Pericardium fibroblast (primary cell): ENCODE measurements at places on chromosomes 11 and 22. TPM values are rescaled to one million over a fixed set of nuclear protein-coding genes. Genes with fewer than 3 reads are reported as not detected.

Gene CSTF3
- total RNA-seq, result 11.7 and 17.3 TPM in 2 replicates

Gene USP2
- total RNA-seq, result 0.58 TPM in 1 of 2 replicates, not detected in the other

Gene CBLIF
- total RNA-seq, result not detected in 2 replicates

Gene GVQW3
- 0.17 and 0.47 TPM in 2 replicates for total RNA-seq

Gene BRSK2
- 0.09 and 1.6 TPM in 2 replicates for total RNA-seq

Gene BIK
- total RNA-seq, result not detected in 2 replicates

Gene GLYATL1
- total RNA-seq, result under 0.01 TPM in 1 of 2 replicates, not detected in the other

Gene SLC5A12
- not detected in 2 replicates for total RNA-seq

Gene MYO7A
- total RNA-seq, result 0.23 and 0.51 TPM in 2 replicates

Gene HBG2
- total RNA-seq, result not detected in 2 replicates

Gene C1QTNF5
- total RNA-seq, result 42.8 and 52.9 TPM in 2 replicates

Gene DEFB131B
- total RNA-seq, result not detected in 2 replicates

Gene BDNF
- 0.34 and 4.1 TPM in 2 replicates for total RNA-seq

Gene CSRP3
- not detected in 2 replicates for total RNA-seq

Gene C11orf42
- total RNA-seq, result not detected in 2 replicates

Gene C22orf15
- 0.77 and 1.1 TPM in 2 replicates for total RNA-seq

Gene SCN4B
- not detected in 2 replicates for total RNA-seq

Gene OR2AG2
- not detected in 2 replicates for total RNA-seq

Gene EIF3M
- 525 and 658 TPM in 2 replicates for total RNA-seq

Gene TEX54
- not detected in 2 replicates for total RNA-seq

Gene POLR3H
- 16.7 and 17.9 TPM in 2 replicates for total RNA-seq

Gene GPHA2
- total RNA-seq, result 0.35 TPM in 1 of 2 replicates, not detected in the other

Gene MMP1
- total RNA-seq, result 0.82 and 8.6 TPM in 2 replicates

Gene APOA4
- not detected in 2 replicates for total RNA-seq

Gene VPREB1
- not detected in 2 replicates for total RNA-seq

Gene TSGA10IP
- total RNA-seq, result not detected in 2 replicates

Gene LMO2
- total RNA-seq, result 0.51 and 2.6 TPM in 2 replicates

Gene CCDC87
- 0.26 and 0.58 TPM in 2 replicates for total RNA-seq

Gene APOA5
- total RNA-seq, result not detected in 2 replicates

Gene DHCR7
- total RNA-seq, result 55.2 and 95.8 TPM in 2 replicates

Gene CASP12
- total RNA-seq, result not detected in 2 replicates
